WTC11 (cell line): ENCODE measurements at places on chromosomes 2 and 18.
A peak's percentile ranks its signal among the peaks of the same experiment; 100 is the strongest.

DNA sequence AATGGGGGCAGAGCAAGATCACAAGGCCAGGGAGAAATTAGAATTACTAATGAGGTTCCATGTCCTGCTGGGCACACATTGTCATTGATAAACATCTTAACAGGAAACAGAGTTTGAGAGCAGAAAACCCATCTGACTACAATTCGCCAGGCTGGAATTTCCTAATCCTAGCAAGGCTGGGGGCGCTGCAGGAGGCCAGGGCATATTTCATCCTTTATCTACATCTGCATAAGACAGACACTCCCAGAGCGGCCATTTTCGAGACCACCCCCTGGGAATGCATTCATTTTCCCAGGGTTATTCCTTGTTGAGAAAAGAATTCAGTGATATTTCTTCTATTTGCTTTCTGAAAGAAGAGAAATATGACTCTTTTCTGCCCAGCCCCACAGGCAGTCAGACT lies 152.7 kb downstream of the SUCLG1 start:
- no peak for DNase-seq

DNA sequence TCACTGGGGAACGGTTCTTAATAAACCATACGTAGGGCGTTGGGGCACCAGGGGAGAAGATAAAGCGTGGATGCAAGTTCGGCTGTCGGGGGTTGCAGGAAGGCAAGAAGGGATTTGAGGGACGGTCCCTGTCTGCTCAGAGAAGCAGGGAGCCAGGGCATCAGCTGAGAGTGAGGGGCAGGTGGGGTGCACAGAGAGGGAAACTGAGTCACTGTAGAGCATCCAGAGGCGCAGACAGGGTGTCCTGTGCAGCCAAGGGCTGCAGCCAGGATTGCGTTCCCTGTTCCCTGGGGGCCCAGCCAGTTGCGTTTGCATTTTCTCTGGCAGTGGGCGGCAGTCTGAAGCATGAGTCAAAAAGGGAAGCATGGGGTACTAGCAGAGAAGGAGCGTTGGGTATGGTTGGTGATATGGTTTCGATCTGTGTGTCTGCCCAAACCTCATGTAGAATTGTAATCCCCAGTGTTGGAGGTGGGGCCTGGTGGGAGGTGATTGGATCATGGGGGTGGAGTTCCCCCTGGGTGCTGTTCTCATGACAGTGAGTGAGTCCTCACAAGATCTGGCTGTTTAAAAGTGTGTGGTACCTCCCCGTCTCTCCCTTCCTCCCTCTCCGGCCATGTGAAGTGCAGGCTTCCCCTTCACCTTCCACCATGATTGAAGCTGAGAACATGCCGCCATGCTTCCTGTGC lies 202.9 kb downstream of the NDUFA10 start:
- no peak for DNase-seq

DNA sequence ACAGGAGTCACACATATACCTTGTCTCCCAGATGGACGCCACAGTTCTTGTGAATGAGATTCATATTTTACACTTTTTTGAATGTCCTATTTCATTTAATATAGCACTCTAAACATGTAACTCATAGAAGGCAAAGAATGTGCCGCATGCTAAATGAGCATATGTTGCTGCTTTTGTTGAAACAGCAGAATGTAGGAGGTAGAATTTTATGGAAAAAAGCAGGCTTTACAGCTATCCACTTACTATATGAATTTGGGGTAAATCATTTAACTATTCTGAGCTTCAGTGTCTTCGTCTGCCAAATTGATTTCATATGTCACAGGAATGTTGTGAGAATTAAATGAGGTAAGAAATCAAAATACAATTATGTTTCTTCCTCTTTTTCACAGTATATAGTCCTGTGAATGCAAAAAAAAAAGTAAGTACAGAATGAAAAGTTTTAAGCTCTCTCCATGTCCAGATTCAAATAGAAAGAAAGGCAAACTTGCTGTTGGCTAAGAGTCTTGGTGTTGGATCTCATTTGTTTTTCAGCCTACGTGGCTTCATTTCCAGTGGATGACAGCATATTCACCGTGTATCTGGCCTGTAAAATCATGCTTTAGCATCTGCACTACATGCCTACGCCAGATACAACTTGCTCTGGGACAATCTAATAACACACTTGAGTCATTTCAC lies 154.7 kb upstream of the CNTNAP5 start:
- DNase-seq: no peak

DNA sequence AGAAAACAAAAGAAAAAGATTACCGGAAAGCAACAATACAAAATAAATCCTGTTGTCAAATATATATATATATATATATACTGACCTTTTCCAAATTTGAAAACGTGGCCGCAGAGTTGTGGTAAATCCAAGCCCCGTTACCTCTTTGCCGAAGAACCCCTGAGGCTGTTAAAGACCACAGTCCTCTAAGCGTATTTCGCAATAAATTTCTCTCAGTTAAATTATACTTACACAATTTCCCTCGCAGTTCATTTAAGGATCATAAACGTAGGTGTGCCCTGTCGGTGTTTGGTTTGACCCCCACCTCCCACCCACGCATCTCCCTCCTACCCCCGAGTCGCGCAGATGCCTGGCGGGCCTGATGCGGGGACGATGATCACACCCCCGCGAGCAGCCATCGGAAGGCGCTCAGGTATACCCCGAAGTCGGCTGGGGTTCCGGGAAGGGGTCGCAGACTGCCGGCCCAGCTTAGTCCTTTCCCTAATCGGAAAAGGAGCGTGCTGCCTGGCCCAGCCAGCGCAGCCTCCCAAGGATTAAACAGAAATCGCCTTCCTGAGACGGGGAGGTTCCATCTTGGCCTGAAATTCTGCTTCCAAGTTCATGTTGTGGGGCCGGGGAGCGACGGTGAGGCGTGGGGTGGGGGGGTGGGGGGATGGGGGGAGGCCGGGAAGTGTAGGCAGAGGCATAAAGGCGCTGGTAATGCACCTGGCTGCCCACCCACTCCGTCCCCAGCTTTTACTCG lies 2.9 kb upstream of the MEIS1 start:
- DNase-seq: peak; percentile 26

DNA sequence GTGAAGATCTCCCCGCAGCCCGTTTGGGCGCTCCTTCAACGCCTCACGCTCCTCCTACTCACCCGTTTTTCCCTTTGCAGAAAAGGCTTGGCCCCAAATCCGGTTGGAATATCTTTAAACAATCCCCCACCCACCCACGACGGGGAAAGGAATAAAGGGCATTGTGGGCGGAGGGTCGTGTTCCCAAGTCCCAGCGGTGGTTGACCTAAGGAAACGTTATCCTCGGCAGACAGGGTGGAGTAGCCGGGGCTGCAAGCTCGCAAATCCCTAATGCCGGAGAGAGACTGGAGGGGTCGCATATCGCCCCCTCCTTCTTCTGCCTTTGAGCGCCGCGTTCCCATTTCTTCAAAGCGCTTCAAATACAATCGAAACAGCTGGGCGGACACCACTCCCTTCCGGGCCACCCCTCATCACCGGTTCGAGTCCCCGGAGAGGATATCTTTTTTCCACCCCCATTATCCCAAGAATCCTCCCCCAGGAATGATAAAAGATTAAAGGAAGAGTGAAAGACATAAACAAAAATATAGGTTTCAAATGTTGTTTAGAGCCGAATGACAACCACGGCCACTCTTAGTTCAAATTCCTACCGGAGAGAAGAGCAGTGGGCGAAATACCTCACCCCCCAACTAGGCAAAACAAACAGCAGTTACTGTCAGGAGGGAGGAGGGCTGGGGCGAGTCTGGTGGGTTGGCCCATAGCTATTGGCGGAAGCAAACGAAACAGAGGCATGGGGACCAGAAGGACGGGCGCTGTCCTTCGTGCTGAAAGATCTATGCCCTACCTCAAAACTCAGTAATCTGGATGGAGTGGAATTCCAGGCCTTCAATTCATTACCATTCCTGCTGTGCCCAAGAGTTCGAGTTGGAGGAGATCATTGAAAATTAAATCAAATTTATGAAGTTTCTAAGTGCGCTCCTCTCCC lies 2.8 kb upstream of the GAD1 start:
- DNase-seq: peak; percentile 83
